ENCODE measurements at places on chromosomes 3 and 15. TPM values are rescaled to one million over a fixed set of nuclear protein-coding genes. Genes with fewer than 3 reads are reported as not detected.

CCR3 gene
- not detected for total RNA-seq

WDR49 gene
- total RNA-seq: not detected

MKRN3 gene
- total RNA-seq: 3.9 TPM

GUCA1C gene
- total RNA-seq: not detected

PRSS50 gene
- total RNA-seq: not detected

TM4SF1 gene
- 44.9 TPM for total RNA-seq

GCNT3 gene
- not detected for total RNA-seq

GMPPB gene
- total RNA-seq: 63.6 TPM

FANCD2OS gene
- total RNA-seq: not detected

ACKR4 gene
- total RNA-seq: 3.4 TPM

HDC gene
- not detected for total RNA-seq

FAM81A gene
- not detected for total RNA-seq

CACNA1D gene
- total RNA-seq: under 0.01 TPM

CFAP20DC gene
- total RNA-seq: 2.0 TPM

CCR2 gene
- not detected for total RNA-seq

NDN gene
- 31.1 TPM for total RNA-seq

NDUFB5 gene
- total RNA-seq: 94.3 TPM

NMD3 gene
- 67.0 TPM for total RNA-seq

SRGAP3 gene
- 0.43 TPM for total RNA-seq

HTR3E gene
- total RNA-seq: not detected

Measured in placental pericyte (primary cell).